Cortex of kidney (tissue), 1 donor: ENCODE measurements at places on chromosomes 3 and 15.

- no peak for DNase-seq
Observed at GRCh38 chr3:129577925-129578786, 28.3 kb downstream of the PLXND1 start.

DNA sequence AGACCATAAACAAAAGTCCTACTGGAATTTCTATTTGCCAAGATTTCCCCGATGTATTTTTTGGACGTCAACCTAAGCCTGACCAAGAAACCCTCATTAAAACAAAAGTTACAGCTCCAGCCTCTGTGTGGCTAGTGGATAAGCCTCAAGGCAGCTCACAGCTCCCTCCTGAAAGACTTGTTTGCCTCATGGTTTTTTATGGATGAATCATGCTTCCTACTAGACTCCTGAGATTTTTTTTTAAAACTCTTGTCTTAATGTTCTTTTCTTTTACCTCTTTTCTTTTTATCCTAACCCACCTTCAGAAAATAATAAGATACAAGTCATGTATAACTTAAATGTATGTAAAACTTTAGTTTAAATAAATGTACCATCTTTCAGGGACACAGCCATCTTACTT lies 52.4 kb downstream of the SUCNR1 start:
- DNase-seq: no peak

DNA sequence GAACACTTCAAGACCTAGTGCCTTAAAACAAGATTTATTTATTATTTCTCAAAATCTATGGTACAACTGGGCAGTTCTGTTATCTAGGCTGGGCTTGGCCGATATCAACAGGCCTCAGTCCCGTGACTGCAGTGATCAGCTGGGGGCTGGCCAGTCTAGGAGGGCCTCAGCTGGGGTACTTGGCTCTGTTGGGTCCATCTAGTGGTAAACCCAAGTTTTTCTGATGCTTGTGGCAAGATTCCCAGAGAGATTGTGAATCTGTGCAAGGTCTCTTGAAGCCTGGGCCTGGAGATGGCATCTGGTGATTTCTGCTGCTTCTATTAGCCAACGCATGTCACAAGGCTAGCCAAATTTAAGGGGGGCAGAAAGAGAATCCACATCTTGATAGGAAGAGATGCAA lies 482.4 kb upstream of the SGO1 start:
- DNase-seq: no peak

DNA sequence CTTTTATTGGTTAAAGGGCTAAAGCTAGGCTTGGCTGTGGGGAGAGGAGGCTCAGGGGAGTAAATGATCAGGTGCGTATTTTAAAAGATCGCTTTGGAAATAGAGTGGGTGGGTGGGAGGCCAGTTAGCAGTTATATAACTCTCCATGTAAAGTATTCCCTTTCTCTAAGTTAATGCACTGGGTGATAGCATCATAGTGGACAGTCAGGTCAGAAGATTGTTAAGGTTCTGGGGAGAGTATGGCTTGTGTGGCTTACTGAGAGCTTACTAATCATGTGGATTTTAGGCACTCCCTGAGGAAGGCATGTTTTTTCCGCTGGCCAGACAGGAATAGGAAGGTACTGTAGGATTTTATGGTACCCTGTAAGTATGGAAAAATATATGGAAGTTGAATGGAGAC lies 6.3 kb upstream of the EIF3J start:
- DNase-seq: no peak

DNA sequence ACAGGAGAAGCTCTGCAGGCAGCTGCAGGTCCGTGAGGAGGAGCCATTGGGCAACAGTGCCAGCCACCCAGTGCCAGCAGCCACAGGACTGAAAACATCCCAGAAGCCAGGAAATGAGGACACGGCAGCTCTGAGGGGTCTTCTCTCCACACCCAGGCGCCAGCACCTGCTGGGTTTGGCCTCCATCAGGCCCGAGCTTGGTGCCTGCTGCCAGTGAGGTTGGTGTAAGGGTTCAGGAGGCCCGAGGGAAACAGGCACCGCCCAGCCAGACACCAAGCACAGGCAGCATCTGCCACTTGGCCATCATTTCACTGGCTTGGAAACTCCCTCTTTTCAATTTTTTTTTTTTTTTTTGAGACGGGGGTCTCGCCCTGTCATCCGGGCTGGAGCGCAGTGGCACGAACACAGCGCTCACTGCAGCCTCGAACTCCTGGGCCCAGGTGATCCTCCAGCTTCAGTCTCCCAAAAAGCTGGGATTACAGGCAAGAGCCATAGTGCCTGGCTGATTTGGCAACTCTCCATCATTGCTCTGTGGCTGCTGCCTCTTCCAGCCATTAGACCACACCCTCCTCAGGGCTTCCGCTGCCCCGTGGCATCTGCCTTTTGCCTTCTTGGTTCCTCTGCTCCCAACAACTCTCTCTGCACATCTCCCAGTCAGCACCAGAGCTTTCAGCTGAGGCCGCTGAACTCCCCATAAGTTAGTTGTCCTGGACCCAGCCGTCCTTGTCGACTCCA lies 1.5 kb upstream of the ITIH3 start:
- DNase-seq: no peak

DNA sequence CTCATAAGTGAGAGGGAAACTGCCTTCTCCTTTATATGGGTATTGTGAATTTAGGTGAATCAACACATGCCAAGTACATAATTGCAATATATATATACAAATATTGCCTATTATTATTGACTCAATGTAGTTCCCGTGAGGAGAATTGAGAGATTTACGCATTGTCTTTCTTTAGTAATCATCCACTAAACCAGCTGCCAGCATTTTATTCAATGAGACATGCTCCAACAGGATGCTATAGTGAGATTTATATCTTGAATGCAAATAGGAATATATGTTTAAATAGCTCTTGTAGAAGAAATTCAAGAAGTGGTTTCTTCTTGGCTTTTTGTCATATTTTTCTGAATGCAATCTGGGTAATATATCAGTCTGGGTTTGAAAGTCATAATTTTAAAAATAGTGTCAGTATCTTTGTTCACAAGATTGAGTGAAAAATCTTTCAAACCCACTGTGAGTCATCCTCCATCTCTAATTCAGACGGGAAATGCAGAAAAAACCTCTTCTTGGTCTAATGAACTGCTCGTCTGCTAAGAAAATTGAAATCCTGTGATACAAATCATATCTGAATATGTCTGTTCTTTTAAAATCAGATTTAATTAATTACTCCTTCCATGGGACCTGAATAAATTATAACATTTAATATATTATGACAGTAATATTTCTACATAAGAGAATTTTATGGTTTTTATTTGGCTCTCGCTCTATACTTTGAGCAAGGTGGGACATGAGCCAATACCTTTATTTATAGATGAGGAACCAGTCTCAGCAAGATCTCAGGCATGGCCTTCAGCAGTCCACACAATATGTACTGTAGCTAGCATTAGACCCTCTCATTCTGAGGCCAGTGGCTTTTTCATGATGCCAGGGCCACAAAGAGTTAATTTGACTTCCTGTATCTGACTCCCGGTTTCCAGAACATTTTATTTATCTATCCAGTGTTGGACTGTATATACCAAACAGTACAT lies 516.0 kb downstream of the GABRG3 start:
- no peak for DNase-seq

DNA sequence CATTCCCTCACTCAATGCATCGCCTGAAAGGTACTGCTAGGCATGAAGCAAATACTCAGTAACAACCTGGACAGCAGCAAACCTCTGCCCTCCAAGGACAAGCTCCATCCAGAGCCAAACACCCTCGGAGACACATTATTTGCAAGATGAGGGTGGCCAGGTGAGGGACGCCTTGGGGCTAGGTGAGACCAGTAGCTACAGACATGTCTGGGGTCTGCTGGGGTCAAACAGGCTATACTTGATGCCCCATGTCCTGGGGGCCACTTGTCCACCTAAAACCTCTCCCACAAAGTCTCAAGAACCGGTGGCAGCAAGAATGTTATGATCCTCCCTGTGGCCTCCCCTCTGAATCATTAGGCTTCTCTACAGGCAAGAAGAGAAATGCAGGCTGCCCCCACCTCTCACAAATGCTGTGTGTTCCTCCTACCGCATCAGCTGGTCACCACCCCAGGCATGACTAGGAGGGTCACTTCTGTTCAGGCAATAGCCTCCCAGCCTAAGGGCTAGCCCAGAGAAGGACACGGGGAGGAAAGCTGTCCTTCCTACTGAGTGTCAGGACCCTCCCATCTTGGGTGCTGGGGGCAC lies 54.3 kb downstream of the TBC1D2B start:
- DNase-seq: no peak

GRCh38 chr3:69753179-69753775 lies 14.0 kb downstream of the MITF start:
- DNase-seq: no peak

DNA sequence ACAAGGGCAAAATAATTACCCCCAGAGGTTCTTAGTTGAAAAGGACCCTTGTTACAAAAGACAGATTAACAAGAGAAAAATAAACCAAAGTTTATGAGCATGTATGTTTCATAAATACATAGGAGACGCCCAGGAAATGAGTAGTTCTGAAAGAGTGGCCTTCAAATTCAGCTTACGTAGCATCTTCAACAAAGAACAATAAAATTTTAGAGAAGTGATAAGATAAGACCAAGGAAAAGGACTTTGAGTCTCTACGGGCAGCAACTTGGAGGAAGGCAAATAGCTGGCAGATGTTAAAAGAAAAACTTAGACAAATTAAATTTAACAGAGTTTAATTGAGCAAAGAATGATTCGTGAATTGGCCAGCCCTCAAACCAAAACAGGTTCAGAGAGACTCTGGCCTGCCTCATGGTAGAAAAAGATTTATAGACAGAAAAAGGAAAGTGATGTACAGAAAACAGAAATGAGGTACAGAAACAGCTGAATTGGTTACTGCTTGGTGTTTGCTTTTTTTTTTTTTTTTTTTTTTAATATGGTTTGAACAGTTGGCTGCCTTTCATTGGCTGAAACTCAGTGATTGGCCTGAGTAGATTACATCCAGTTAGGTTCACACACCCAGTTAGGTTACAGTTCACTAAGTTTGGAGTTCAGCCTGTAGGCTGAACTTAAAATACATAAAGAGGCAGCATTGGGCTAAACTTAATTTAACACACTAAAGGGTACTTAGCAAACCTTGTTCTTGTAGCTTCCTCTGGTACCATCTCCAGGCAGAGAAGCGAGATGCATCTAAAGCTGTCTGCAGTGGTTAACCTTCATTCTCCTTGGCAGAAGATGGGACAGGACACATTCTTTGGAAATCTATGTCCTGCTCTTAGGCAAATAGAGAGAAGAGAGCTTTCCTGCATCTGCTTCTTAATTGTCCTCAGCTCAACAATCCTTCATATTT lies 23.2 kb downstream of the C2CD4B start:
- no peak for DNase-seq

DNA sequence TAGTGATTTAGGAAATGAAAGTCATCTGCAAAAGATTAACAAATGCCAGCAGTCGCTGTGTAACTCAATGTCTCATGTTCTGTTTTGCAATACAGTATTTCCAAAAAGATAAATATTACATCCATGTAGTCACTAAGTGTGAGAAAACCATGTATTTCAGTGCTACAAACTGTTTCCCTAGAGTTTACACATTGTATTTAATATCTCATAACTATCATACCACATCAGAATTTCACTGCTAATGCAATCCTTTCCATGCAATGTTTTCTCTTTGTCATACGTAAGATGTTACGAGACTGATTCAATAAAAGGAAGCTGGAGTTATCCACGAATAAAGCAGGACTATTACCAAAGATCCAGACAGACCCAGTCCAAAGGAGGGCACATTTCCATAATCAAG lies 269.4 kb downstream of the GBE1 start:
- DNase-seq: no peak

- no peak for DNase-seq
Observed at GRCh38 chr15:81418444-81418843, 44.4 kb upstream of the TMC3 start.

DNA sequence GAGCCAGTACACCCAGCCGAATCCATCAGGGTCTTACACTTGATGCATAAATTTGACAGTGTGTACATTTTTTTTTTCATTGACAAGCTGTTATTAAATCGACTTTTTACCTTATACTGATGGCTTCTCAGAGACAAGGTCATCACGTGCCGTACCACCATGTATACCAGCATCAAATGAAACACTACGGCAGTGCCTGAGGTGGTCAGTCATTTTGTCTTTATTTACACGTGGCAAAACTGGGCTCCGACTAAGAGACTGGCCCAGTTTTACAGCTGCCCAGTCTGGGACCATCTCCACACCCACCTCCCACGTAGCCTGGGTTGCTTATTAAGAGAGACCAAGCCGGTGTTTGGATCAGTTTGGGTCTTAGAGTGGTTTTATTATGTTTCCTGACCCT lies 57.4 kb downstream of the TMEM266 start:
- DNase-seq: no peak

- no peak for DNase-seq
Observed at GRCh38 chr15:101039461-101039860, 120.3 kb downstream of the LRRK1 start.

DNA sequence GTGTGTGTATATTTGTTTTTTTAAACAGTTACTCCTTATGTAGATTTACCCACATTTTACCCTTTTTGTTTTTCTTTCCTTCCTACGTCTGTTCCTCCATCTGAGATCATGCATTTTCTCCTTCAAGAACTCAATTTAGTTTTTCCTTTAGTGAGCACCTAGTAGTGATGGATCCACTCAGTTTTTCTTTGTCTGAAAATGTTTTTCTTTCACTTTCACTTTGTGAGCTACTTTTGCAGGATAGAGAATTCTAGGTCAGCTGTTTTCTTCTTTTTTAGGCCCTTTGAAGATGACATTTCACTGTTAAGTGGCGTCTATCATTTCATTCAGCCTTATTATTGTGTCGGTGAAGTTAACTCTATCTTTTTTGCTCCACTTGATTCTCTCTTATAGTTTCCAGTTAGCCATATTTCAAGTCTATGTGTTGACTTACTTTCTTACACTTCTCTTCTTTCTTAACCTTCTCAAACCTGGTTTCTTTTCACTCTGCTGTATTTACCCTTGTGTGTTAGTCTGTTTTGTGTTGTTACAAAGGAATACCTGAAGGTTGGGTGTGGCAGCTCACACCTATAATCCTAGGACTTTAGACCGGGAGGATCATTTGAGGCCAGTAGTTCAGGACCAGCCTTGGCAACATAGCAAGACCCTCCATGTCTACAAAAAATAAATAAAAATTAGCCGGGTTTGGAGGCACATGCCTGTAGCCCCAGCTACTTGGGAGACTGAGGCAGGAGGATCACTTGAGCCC lies 55.8 kb downstream of the PRKCI start:
- no peak for DNase-seq

- no peak for DNase-seq
Observed at GRCh38 chr15:65254356-65254755, 32.3 kb downstream of the PARP16 start.

DNA sequence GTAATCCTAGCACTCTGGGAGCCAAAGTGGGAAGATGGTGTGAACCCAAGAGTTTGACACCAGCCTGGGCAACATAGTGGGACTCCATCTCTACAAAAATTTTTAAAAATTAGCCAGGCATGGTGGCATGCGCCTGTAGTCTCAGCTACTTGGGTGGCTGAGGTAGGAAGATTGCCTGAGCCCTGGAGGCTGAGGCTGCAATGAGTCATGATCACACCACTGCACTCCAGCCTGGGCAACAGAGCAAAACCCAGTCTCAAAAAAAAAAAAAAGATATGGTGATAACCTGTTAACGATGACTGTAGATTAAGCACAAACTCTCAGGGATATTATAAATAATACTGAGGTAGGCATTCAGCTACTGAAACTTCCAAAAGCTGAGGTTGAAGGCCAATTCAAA lies 107.5 kb downstream of the SLC49A4 start:
- DNase-seq: no peak
